ENCODE measurements at places on chromosomes 5 and 9.

GRCh38 chr5:89286320-89286719, 403.3 kb upstream of the MEF2C start:
- no peak for DNase-seq

GRCh38 chr5:82388181-82388580, 110.0 kb upstream of the RPS23 start:
- DNase-seq: no peak

GRCh38 chr5:107401470-107402122, 269.1 kb downstream of the EFNA5 start:
- no peak for DNase-seq

GRCh38 chr5:15933259-15934207, 246.1 kb downstream of the MARCHF11 start:
- DNase-seq: no peak

DNA sequence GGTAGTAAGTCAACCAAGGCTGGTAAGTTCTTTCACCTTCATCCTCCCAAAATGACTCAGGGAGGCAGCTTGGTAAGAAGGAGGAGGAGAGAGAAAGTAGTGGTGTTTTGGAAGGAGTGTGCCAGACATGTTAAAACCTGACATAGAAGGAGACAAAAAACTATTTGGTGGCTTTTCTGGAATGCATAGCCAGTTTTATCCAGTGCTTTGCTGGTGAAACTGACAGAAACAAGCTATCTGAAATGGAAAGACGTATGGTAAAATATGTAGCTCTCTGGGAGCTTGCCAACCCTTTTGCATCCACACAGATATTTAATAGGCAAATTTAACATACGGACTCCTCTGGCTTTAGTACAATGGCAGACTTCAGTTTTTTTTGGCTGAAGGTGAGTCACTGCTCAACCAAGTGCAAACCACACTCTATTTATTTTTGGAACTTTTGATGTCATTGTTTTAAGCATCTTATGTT, 45.4 kb downstream of the RAB14 start:
- DNase-seq: no peak

GRCh38 chr9:98870782-98871557, 63.5 kb downstream of the GALNT12 start:
- no peak for DNase-seq

GRCh38 chr5:174817610-174818009, 93.2 kb downstream of the MSX2 start:
- DNase-seq: no peak

DNA sequence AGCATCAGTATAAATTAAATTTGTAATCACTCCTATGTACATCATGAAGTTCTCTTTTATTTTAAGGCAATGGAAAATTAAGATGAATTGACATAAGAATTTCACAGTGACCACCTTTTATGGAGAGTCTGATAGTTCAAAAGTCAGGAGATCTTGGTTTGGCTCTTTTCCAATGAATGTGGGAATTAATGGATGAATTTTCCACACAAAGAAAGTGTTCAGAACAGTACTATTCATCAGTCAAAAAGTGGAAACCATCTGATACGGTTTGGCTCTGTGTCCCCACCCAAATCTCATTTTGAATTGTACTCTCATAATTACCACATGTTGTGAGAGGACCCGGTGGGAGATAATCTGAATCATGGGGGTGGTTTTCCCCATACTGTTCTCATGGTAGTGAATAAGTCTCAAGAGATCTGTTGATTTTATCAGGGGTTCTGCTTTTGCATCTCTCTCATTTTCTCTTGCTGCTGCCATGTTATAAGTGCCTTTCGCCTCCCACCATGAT, 24.5 kb downstream of the CCDC125 start:
- no peak for DNase-seq

GRCh38 chr5:171432076-171432475, 12.6 kb downstream of the FGF18 start:
- no peak for DNase-seq

DNA sequence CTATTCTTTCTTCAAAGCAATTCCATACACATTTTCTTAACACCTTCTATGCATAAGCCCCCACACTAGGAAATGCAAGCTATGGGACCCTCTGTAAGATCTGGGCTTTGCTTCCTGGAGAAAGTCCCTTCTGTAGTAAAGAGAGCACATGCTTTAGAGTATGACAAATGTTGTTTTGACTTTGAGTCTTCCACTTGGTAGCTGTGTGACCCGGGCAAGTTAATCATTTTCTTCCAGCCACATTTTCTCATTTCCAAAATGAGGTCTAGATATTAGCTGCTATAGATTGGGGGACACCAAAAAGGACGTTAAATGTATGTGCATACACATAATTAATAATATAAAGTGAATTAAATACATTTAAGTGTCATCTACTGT, 334.0 kb downstream of the NFIB start:
- no peak for DNase-seq

GRCh38 chr5:15002173-15002572, 130.6 kb upstream of the ANKH start:
- no peak for DNase-seq

- no peak for DNase-seq
Measured at GRCh38 chr5:59617186-59617771, 276.2 kb downstream of the PDE4D start.

DNA sequence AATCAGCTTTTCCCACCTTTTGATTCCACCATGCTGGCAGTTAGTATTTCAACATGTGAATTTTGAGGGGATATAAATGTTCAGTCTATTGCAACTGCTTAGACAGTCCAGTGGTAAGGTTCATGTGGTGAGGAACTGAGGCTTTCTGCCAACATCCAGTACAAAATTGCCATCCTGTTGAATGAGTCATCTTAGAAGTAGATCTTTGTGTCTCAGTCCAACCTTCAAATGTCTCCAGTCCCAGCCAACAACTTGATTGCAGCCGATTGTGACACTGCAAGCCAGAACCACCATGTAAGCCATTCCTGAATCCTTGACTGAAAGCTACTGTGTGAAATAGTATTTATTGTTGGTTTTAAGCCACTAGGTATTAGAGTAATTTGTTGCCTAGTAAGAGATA, 331.5 kb upstream of the GRIN3A start:
- no peak for DNase-seq

- DNase-seq: no peak
Measured at GRCh38 chr5:128258372-128258771, 174.8 kb downstream of the SLC12A2 start.

DNA sequence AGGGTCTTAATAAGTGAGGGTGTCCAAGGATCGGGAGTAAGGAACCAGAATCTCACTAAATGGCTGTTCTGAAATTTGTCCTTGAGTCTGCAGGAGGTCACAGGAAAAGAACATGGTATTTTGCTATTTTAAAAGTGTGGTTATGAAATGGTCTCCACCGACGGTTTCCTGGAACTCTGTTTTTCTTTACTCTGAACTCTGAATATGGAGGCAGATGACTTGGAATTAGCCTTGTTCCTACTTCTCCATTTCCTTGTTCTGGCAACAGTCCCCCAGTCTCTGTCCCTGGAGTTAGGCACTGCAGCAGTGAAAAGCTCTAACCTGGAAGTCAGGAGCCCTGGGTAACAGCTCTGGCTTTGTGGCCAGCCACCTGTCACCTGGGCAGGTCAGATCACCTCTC, 46.6 kb upstream of the C5orf58 start:
- no peak for DNase-seq

DNA sequence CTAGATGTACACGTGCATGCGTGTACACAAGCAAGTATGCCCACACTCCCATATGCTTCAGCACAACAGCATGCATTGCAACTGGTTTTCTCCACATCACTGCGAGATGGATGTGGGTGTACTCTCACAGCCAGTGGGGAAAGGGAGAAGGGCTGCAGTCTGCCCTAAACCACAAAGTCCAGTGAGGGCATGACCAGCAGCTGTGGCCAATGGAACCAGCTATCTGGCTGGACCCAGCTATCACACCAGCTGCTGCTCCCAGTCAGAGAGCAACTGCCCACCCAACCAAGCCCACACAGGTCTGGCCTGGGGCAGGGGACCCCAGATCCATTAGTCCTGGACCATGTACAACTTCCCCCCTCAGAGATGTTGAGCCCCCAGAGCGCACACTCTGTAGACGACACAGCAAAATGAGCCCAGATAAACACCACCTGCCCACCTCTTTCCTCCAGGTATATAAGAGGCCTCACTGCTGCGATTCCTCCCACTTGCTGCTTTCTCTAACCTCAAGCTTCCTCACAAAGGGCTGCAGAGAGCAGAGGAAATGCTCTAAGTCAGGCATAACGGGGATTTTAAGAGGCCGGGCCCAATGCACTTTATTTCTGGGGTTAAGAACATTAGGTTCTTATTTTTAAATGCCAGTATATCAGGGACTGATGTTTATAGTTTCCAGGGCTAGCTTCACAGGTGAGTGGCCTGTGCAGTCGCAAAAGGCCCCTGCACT, 39.0 kb downstream of the SHB start:
- no peak for DNase-seq

- no peak for DNase-seq
Measured at GRCh38 chr5:178324481-178325310, 92.1 kb upstream of the PHYKPL start.

DNA sequence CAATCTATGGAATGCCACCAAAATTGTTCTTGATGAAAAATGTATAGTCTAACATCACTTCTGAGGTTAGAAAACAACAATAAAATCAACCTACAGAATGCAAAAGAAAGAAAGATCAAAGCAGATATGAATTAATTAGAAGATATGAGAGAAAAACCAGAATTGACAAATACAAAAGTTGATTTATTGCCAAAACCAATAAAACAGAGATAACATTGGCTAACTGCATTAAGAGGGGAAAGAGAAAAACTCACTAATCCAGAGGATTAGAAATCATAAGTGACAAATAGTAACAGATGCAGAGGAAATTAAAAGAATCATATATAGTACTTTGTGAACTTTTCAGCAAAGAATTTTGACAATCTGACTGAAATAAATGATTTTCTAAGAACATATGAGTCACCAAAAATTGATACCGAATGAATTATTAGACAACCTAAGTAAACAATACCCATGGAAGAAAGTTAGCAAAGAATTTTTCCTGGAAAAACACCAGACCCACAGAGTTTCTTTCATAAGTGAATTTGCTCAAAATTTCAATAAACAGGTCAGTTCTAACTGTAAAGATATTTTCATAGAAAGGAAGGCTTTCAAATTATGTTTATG, 167.7 kb downstream of the AOPEP start:
- DNase-seq: no peak

DNA sequence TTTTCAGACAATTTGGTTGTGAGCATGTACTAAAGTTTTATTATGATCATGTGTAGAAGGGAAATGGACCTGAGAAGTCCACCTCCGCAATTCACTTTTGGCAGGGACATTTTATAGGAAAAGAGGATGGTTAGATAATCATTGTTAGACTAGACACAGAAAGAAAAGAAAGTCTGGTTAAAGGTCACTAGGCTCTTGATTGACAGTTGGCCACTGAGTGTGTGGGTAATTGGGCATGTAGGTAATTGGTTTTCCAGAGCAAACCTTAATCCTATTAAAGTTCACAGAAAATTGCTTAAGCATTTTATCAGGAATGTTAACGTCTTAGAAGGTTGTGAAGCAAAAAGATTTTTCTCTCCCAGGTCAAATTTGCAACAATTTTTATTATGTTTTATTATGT, 158.5 kb upstream of the CLINT1 start:
- no peak for DNase-seq

DNA sequence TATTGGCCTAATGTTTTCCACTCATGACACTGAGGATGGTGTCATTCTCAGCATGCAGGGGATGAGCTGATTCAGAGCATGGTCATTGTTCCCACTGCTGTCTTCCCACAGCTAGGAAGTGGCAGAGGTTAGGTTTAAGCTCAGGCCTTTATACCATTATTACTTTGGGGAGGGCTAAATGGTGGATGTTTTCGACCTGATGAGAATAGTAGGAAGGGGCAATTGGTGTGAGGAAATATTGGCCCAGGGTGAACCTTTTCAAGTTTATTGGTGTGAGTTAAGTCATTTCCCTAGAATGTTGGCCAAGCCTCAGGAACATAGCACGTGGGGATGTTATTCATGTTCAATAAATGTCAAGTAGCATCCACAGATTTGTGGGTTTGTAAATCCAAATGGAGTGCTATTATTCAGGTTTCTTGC, 59.6 kb downstream of the ARHGAP26 start:
- DNase-seq: no peak

DNA sequence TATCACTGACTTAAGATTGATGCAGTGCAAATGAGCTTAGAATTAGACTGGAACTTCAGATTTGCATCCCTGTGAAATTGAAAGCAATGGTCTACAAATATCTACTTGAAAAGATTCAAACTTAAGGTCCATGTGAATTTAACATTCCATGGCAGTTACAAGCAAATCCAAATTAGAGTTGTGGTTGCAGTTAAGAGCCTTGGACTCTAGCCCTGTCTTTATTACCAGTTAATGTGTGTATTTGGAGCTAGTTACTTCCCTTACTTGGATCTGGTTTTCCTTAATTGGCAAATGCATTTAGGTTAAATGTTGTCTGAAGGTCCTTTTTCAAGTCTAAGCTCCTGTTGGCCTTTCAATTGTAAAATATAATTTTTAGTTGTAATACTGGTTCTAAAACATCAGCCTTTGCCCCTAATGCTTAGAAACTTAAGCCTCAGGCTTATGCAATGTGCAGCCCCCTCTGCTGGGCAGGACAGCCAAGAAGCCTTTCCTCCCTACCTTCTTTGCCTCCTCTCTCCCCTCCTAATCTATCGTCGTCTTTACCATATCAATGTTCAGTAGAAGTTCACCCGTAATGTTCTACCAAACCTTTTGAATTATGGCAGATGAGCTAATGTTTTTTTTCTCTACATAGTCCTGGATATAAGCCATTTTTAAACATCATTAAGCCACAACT, 59.5 kb downstream of the ERMP1 start:
- DNase-seq: no peak

DNA sequence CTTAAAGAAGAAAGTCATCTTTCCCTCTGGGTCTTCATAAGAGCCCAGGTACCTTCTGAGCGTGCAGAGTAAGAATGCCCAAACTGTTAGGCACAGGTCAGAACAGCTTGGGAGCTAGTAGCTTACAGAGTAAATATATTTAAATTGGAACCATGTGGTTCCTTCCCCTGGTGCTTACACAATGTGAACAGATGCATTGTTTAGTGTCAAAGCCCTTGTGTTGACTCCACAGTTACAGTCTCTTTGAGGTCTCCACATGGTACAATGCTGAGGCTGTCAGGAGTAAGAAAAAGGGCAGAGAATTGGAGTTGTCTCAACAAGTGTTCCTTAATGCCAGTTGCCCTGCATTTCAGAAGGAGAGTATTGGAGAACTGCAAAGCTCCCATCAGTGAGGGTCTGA, 188.5 kb downstream of the PAPPA start:
- DNase-seq: no peak

- no peak for DNase-seq
Measured at GRCh38 chr5:76532973-76533372, 90.2 kb downstream of the F2RL2 start.

GRCh38 chr9:132116583-132116982, 36.9 kb upstream of the MED27 start:
- DNase-seq: no peak

GRCh38 chr5:15993919-15994318, 185.7 kb downstream of the MARCHF11 start:
- DNase-seq: no peak
